ENCODE measurements at places on chromosomes 6 and 20.

DNA sequence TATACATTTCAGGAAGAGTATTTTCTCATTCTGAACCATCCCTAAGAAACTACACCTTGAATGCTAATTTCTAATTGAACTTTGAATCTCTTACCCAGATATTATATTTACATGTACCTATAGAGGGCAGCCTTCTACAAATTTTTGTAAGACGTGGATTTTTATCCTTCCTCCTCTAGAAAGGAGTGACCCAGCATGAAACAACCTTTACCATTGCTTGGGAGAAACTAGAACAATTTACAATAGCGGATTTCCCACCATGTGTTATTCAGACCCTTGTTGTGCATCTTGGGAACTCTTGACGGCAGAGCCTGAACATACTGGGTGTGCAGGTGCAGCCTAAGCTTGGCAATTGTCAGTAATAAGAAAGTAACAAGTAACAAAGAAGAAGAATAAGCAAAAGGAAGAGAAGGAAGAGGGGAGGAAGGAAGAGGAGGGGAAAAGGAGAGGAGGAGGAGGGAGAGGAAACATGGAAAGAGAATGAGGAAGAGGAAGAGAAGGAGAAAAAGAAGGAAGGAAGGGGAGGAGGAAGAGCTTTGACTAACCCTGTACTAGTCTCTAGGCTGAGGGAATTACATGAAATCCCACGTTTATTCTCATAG is 10.8 kb upstream of the TAAR1 start:
- DNase-seq = peak; percentile 61

DNA sequence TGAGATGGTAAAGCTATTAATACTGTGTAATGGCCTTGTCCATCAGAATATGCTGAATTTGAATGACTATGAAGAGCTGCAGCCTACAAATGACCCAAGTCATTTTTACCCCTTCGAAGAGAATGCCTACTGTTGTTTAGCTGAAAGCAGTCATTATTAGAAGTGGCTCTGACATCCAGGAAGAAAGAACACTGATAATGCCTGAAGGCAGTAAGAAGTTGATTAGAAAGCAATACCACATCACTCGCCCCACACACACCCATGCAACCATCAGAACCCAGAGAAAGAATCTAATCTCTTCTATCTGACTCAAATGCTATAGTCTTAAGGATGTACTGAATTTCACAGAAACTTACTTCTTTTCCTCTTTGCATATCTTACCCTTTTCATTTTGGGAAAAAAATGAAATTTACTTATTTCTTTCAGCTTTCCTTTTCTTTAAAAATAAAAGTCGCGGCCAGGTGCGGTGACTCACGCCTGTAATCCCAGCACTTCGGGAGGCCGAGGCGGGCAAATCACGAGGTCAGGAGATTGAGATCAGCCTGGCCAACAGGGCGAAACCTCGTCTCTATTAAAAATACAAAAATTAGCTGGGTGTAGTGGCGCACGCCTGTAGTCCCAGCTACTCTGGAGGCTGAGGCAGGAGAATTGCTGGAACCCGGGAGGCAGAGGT is 61.0 kb downstream of the ARHGAP18 start:
- no peak for DNase-seq

DNA sequence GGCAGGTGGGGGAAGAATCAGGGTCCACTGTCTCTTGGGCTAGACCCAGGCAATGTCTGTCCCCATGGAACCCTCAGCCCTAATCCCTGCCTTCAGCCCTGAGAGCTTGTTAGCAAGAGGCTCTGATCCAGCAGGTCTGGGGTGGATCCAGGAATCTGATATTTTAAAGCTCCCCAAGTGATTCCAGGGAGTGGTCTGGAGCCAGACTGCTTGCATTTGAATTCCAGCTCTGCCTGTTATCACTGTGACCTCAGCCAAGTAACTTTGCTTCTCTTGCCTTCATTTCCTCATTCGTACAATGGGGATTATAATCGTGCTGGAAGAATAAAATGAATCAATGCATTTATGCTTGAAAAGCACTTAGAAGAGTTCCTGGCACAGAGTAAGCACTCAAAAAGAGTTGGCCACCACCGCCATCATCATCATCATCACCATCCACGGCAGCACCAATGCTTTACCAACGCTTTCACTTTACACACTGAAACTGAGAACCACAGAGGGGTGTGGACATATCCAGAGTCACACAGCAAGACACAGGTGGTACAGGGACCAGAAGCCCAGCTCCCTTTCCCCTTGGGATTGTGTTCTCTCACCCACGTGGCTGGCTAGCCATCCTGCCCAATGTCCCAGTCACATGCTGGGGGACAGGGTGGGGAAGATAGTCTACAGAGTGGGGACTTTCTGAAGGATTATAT is 75.7 kb upstream of the RALY start:
- peak; percentile 67 for DNase-seq

DNA sequence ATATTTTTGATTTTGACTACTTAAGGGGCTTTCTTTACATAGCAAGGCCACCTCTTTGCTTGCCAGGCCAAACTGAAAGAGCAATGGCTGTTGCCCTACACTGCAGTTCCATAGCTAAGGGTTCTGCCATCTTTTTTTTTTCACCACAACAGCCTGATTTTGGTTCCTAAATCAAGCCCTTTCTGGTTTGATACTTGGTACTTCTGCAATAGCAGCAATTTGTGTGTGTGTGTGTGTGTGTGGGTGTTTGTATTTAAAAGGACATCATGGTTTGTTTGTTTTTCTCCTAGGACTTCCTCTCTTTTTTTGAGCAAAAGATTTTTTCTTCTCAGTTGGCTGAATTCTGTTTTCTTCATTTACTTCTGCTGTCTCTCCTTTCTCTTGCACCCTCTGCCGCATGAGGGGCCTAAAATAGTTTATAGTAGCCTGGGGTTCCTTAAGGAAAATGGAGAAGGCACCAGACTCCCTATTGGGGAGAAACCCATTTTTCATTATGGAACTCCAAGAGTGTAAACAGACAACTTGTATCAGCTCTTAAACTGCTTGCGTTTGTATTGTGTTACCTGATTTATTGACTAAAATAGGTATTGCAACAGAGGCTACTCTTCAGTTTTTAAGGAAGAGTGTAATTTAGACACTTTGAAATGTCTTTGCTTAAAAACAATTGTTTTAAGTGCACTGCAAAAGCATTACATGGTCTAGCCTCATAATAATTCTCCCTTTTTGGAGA is 12.2 kb upstream of the GCLC start:
- DNase-seq = no peak

DNA sequence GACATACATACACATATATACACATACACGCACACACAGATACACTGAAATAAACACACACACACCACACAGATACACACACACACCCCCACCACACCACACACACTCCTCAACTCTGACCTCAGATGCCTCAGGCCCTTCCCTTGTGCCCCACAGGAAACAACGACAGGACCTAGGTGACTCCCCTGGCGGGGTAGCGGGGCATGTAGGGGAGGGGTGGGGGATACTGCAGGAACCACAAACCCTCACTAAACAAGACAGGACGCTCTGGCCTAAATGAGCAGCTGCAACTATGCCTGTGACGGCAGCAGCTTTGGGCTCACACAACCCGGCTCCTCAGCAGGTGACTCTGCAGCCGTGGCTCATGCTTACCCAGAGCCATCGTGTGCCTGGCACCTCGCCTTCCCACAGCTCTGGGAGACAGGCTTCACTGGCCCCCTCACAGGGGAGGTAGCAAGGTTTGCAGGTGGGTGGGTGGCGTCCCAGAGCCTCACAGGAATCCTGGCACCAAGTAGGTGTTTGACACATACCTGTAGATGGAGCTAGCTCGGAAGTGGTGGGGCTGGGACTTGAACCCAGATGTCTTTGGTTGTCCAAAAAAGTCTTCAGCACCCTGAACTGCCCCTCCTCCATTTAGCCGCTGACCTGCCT is 100.8 kb downstream of the GRM4 start:
- DNase-seq = no peak

- peak; percentile 94 for DNase-seq
Measured at GRCh38 chr20:11144114-11144950, 470.5 kb upstream of the JAG1 start.

- DNase-seq = no peak
Measured at GRCh38 chr6:139313229-139313628, 21.4 kb upstream of the TXLNB start.

GRCh38 chr6:166490671-166491500 is 95.6 kb downstream of the RAMACL start:
- peak; percentile 88 for DNase-seq

- DNase-seq = peak; percentile 79
Measured at GRCh38 chr6:2196079-2196679, 49.2 kb downstream of the GMDS start.

DNA sequence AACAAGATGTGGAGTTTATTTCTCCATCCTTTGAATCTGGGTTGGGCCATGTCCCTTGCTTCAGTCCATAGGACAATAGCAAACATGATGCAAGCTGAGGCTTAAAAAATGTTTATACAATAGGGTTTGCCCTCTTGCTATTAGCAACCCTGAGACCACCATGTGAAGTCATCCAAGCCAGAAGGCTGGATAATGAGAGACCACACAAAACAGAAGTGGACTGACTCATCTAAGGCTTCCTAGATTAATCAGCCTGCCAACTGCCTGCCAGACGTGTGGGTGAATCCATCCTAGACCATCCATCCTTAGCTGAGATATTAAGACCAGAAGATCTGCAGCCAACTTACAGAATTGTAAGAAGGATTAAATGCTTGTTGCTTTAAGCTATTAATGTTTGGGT is 38.1 kb upstream of the ISM1 start:
- DNase-seq = no peak

DNA sequence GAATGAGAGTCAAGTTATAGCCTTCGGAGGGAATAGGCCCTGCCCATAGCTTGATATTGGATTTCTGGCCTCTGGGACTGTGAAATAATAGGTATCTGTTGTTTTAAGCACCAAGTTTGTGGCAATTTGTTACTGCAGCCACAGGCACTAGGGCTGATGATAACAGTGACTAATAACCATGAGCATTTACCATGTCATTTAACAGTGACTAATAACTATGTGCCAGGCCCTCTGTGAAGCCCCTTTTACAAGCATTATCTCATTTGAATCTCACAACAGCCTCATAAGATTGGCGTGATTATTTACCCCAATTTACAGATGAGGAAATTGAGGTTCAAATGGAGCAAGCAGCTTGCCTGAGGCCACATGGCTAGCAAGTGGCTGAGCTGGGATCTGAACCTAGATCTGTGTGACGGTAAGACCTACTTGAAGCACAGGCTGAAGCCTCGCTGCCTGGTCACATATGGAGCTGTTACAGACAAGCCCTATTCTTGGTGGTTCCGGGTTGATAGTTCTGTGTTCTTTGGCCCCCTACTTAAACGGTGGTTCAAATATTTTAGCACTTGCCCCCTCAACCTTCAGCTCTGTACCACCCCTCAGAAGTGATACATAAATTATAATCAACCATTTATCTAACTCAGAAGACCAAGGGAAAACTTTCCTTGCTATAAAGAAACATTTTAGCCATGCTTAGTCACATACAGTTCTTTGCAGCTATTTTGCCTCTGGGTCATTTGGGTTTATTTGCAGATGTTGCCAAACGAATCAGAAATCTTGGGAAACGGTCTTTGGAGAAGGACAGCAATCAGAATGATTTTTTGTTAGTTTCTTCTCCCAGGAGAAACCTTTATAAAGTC is 98.3 kb downstream of the ELOVL5 start:
- DNase-seq = peak; percentile 19

GRCh38 chr20:20731945-20732296 is 19.5 kb upstream of the RALGAPA2 start:
- peak; percentile 54 for DNase-seq

DNA sequence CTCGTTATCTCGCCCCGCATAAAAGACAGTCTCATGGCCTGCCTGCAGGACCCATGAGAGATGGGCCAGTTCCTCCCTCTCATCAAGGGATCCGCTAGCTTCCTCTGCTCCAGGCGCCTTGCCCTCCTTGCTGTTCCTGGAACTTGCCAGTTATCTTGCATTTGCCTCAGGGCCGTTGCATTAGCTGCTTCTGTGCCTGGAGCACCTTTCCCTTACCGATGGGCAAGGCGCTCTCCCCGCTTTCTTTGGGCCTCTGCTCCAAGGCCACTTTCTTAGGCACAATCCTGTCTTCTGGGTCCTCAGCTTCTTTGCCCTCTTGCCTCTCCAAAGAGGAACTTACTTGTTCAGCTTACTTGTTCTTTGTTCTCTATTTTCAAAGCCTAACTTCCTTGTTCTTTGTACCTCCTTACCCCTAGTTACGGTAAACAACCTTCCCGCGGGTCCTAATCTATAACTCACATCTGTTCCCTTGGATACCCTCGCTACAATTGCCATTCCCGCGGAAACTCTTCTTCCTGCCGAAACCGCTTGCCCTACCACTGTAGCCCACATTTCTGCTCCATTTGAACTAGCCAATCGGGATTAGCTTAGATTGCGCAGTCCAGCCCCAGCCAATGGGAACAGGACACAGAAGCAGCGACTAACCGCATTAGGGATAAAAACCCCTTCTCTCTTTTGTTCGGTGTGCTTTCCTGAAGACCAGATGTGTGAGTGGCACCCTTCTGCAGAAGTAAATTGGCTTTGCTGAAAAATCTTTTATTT is 887 bp upstream of the NSFL1C start:
- DNase-seq = no peak

DNA sequence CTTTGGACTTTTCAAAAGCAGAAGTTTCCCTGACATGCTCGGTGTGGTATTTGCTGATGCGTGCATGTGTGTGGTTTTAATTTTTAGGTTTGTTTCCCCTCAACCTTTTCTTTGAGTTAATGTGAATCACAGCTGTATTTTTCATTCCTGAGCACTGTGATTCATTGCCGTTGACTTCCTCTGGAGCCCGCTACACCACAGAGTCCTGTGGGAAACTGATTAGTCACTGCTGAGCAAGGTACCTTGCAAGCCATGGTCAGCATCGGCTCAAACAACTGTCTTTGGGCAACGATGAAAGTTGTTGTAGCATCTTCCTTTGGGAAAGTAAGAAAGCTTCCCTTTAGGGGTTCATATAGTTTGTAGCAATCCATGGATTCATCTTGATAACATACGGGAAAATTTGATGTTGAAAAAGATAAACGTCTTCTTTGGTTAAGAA is 57.5 kb downstream of the RIN2 start:
- peak; percentile 97 for DNase-seq

DNA sequence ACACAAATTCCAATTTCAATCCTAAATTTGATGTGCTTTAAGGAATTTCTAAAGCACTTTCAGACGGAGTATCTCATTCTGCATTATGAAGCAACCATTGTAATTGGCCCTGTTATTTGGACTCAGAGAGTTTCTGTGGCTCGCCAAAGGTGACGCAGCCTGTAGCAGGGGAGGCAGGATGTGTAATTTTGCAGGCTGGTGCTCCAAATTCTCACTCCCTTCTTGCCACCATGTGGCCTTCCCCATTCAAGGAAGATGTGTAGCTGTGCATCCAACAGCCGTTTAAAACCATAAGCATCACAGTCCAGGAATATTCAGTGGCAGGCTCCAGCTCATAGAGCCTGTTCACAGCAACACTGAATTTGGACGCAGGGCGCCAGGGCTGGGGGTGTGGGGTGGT is 45.8 kb downstream of the AGPAT4 start:
- peak; percentile 60 for DNase-seq

DNA sequence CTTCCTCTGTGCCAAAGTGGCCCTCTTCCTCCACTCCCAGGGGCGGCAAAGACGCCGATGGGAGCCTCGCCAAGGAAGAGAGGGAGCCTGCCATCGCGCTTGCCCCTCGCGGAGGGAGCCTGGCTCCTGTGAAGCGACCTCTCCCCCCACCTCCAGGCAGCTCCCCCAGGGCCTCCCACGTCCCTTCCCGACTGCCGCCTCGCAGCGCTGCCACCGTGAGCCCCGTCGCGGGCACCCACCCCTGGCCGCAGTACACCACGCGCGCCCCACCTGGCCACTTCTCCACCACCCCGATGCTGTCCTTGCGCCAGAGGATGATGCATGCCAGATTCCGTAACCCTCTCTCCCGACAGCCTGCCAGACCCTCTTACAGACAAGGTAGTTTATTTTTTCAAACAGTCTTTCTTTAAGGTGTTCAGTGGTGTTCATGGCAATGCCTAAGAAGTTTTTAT is 64.9 kb downstream of the FNDC1 start:
- DNase-seq = no peak

All from fibroblast of the aortic adventitia (primary cell).